ENCODE measurements at places on chromosomes 16 and 17.

GRCh38 chr16:19555938-19556771 lies 652 bp downstream of the VPS35L start:
- no peak for DNase-seq

DNA sequence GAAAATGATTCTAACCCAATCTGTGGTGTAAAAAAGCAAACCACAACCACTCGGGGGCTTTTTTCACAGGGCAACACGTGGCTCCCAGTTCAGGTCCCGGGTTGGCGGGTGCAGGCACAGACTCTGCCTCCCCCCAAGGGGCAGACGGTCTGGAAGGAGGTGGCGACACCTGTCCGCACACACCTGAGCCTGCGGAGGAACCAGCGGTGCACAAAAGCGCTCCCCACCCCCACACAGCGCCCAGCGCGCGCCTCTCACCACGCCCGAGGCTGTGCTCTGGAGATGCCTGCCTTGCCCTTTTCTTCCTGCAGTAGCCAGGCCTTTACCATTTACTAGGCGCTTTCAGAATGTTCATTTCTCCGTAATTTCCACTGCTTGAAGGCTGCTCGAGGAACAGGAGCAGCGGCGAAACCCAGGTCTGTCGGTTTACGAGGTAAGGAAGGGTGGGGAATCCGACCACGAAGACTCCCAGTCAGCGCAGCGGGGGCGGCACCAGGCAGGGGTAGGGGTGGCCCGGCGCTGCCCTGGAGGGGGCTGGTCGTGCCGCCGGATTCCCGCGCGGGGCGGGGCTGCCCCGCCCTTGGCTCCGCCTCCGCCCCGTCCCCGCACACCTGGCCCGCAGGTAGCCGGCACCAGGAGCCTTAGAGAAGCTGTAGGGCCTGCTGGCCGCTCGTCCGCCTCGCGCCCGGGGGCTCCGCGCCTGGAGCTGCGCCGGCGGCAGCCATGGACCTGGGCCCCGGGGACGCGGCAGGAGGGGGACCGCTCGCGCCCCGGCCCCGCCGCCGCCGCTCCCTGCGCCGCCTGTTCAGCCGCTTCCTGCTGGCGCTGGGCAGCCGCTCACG lies at the start of gene USP43:
TSS of gene USP43 (plus strand) at position 608 of the 842 bp plus-strand sequence. CDS start at position 724, 116 bp downstream.
- DNase-seq: no peak

DNA sequence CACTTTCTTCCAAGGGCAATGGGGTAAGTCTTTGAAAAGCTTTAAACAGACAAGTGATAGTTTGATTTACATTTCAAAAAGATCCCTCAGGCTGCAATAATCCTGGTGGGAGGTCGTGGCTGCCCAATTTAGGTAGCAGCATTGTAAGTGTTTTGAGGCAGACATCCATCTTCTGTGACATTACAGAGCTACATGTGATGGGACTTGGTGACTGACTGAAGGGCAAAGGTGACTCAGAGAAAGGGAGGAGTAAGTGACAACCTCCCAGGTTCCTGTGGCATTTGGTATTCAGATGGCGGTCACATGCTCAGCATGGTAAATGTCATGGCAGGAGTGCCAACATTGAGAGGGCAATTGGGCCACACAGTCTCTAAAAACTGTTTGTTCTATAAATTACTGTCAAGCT lies 26.5 kb downstream of the STAT3 start:
- DNase-seq: no peak

GRCh38 chr16:49407873-49408550 lies 34.4 kb downstream of the C16orf78 start:
- no peak for DNase-seq

- DNase-seq: no peak
Observed at GRCh38 chr16:11562411-11562810, 24.3 kb downstream of the LITAF start.

GRCh38 chr17:48181653-48182052 lies 74.1 kb downstream of the SNX11 start:
- DNase-seq: no peak

DNA sequence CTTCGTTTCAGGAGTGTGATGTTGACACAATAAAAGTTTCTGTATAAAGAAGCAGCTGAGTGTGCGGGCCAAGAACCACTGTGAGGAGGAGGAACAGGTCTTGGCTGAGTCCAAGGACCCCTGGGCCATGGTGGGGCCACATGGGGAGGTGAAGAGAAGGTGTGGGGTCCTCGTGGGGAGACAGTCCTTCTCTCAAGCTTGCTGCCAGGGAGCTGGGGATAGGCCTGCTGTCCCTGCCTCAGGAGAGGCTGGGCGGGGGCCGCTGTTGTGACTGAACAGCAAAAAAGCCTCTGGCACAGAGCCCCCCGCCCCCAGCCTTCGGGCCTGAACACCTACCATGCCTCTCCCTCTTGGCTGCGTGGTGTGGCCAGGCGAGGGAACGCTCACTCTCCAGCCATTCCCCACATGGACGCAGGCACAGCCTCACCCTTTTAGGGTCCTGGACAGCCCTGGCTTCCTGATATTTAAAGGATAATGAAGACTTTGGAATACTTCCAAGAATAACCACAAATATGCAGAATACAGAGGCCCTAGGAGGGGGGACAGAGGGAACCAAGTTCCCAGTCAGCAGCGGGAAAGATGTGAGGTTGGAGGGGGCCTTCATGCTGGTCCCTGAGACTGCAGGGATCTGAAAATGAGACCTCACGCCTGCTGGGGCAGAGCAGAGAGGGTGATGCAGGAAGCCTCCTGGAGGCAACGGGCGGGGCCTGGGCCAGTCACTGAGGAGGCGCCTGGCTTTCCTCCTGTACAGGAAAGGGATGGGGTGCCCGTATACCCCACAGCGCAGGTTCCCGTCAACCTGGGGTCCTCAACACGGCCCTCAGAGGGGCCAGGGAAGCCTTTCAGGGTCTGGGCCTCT lies 100.0 kb upstream of the CREBBP start:
- no peak for DNase-seq

GRCh38 chr16:26070302-26071100 lies 378.7 kb downstream of the HS3ST4 start:
- DNase-seq: no peak

GRCh38 chr17:50213026-50214022 lies 11.9 kb upstream of the COL1A1 start:
- no peak for DNase-seq

GRCh38 chr17:17180741-17181525 lies 25.2 kb downstream of the PLD6 start:
- DNase-seq: no peak

DNA sequence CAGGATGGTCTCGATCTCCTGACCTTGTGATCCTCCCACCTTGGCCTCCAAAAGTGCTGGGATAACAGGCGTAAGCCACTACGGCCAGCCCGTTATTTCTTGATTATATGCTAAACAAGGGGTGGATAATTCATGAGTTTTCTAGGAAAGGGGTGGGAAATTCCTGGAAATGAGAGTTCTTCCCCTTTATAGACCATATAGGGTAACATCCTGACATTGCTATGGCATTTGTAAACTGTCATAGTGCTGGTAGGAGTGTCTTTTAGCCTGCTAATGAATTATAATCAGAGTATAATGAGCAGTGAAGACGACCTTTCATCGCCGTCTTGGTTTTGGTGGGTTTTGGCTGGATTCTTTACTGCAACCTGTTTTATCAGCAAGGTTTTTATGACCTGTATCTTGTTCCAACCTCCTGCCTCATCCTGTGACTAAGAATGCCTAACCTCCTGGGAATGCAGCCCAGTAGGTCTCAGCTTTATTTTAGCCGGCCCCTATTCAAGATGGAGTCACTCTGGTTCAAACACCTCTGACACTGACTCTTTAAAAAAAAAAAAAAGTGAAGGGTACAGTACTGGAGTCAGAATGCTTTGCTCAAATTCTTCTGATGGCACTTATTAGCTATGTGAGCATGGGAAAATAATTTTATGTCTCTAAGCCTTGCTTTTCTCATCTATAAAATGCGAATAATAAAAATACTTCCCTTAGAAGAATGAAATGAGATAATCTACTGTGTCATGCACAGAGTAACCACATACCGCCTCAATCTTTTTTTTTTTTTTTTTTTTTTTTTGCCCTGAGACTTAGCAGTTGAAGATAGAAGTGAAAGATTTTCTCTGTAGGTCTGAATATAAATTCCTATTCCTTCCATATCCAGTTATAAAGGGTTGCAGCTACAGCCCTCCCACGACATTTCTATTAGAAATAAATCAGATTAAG lies 5.1 kb upstream of the CALCOCO2 start:
- DNase-seq: no peak

- DNase-seq: no peak
Observed at GRCh38 chr16:4138713-4139112, 22.5 kb upstream of the ADCY9 start.

GRCh38 chr17:17315142-17315821 lies 12.1 kb downstream of the NT5M start:
- no peak for DNase-seq

DNA sequence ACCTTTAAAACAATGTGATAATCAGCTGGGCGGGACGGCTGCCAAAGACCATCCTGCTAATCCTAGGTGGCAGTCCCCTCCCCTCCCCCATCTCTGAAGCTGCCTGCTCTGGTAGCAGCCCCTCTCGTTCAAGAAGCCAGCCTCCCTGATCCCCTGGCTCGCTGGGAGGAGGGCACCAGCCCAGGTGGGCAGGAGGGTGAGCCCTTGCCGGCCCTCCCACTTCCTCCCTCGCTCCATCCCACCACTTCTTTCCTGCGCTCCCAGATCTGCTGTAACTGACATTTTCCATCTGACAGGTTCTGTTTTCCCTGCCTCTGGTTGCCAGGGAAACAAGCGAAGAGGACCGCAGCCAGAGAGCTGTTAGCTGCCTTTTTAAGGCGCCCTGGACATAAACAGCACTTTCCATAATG lies 155.7 kb upstream of the TNRC6C start:
- no peak for DNase-seq

GRCh38 chr17:29045734-29046472 lies 3.0 kb downstream of the PIPOX start:
- no peak for DNase-seq

- DNase-seq: no peak
Observed at GRCh38 chr16:60060731-60061130, 1326.6 kb upstream of the GOT2 start.

DNA sequence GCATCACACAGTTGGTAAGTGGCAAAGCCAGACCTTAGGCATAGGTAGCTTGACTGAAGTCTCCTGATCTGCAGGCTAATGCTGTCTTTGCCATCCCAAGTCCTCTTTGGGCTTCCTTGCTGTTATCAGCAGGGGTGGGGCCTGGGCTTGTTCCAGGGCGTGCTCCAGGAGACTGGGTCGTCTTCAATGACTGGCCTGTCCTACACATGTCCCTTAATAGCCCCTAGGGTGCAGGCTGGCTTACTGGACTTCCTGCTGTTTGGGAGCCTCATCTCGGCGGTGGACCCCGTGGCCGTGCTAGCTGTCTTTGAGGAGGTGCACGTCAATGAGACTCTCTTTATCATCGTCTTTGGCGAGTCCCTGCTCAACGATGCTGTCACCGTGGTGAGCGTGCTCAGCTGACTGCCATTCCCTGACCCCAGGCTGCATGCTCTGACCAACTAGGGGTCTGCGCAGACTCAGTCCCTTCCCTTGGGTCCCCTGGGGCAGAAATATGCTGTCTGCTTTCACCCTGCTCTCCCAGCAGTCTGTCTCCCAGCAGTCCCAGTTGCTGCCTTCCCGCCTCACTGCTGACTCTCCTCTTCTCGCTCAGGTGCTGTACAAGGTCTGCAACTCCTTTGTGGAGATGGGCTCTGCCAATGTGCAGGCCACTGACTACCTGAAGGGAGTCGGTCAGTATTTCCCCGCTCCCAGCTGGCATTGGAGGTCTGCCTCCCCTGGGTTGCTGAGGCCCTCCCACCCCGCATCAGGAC lies 6.2 kb downstream of the SLC9A5 start:
- DNase-seq: no peak

GRCh38 chr16:68479271-68479670 lies 31.0 kb upstream of the SMPD3 start:
- DNase-seq: no peak

GRCh38 chr17:83057793-83058265 lies 21.6 kb upstream of the METRNL start:
- no peak for DNase-seq

DNA sequence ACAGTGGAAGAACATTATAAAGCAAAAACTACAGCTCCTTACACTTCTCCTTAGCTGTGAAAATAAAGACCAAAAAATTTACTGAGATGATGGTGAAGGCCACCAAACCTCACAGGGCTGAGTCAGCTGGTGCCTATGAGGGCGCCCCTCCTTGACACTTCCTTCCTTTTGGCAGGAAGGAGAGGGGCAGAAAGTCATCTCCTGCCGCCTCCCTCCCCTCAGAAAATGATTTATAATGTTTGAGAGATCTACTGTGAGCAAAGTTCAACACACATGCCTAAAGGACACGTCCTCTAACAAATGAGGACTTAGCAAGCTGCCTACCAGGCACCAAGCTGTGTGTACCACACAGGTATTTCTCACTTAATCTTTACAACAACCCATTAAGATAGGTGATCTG lies 245.7 kb downstream of the PRKCA start:
- DNase-seq: no peak

DNA sequence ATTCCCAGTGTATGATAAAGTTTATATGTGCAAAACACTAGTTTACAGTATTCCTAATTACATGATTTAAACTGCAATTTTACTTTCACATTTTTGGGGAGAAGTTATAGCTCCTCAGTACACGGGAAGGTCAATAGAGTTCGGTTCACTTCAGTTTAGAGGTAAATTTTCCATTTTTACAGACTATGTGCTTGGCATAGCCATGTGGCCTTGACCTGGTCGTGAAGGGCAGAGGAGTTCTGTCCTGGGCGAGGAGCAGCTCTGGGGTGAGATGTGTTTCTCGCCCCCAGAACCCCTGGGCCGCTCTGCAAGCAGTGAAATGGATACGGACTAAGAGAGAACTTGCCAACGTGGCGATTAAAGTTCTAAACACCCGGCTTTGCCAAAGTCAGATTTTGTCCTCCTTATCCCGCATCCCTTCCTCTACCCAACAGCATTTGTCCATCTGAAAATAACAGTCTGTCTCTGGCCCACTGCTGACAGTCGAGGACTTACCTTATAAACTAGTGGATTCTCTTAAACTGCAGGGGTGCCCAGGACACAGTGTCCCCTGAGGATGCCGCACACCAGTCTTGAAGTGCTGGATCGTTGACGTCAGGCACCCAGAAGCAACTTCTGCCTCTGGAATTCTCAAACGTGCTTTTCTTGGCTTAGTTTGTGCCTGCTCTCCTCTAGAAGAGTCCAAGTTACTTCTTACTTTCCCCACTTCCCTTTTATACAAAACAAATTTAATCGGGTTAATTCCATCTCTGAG lies 1.5 kb upstream of the SIAH1 start:
- no peak for DNase-seq

GRCh38 chr17:76146053-76146851 lies 5.2 kb upstream of the FOXJ1 start:
- no peak for DNase-seq

DNA sequence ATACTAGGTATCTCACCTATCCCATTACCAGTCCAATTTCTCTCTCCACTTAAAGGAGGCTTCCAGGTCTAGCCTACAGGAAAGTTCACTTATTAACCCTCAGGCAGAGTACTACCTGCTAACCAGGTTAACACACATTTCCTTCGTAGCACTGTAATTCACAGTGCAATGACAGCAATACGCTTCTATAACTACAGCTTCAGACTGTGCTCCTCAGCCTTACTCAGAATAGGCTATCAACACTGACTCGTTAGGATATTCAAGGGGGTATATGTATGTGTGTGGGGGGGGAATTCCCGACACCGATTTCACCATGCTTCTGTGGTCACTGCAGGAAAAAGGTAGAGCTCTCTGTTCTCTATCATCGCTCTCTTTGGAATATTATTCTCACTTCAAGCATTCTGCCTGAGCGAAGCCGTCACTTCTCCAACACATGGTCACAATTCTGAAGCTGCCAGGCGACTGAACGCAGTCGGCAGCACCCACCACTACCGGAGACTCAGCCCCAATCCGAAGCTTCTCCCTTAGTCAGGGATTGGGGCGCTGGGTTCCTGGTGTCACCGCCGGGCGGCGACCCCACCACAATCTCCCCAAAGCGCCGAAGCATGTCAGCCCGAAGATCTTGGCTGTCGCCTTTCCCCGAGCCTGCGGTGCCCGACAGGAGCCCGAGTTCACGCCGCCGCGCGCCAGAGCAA lies 618 bp downstream of the GGA3 start:
- no peak for DNase-seq

Data from HS-5 (cell line).